GM12892 (cell line): ENCODE measurements at places on chromosomes 2 and 18.

GRCh38 chr2:237758185-237758584, 40.4 kb upstream of the RBM44 start:
- no peak for DNase-seq

DNA sequence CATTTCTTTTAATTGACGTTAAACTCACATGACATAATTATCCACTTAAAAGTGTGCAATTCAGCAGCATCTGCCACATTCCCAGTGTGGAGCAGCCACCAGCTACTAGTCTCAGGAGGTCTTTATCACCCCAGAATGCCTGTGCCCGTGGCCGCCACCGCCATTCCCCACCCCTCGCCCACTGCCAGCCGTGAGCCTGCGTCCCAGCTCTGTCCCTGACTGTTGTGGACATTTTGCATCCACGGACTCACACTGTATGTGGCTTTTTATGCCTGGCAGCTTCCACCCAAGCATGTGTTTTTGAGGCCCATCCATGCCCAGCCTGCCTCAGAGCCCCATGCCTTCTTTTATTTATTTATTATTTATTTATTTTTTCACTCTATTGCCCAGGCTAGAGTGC, 9.2 kb downstream of the BOK start:
- no peak for DNase-seq

GRCh38 chr2:122652670-122653069, 897.2 kb downstream of the TSN start:
- no peak for DNase-seq

- DNase-seq, result no peak
These were observed 140.1 kb upstream of the AQP4 start for GRCh38 chr18:27005589-27005988.
